ENCODE measurements at places on chromosomes 16 and 17. TPM values are rescaled to one million over a fixed set of nuclear protein-coding genes. Genes with fewer than 3 reads are reported as not detected.
A peak's percentile ranks its signal among the peaks of the same experiment; 100 is the strongest.

CDRT4 gene
- 0.62 TPM for total RNA-seq

PRSS33 gene
- total RNA-seq: not detected

GRAPL gene
- not detected for total RNA-seq

DNA sequence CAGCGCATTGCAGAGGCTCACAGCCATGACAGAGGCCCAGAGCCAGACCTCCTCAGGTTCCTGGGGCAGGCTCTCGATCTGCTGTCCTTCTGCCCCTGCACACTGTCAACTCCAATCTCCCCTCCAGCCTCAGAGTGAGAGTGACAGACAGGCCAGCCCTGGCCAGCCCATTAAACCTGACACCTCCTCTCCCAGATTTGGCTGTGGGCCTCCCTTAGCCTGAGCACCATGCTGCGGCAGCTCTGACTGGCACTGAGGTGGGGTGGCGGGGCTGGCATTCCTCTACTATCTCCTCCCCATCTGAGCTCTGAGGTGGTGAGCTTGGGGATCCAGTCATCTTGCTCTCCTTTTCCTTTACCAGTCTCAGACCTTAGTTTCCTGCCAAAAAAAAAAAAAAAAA, 15.5 kb upstream of the C1QL1 start:
- no peak for DNase-seq
- no peak overlapping the region for H3K27ac ChIP-seq
- H3K4me1 ChIP-seq: peaks cover 11% of the 10 kb centered on the region

DNA sequence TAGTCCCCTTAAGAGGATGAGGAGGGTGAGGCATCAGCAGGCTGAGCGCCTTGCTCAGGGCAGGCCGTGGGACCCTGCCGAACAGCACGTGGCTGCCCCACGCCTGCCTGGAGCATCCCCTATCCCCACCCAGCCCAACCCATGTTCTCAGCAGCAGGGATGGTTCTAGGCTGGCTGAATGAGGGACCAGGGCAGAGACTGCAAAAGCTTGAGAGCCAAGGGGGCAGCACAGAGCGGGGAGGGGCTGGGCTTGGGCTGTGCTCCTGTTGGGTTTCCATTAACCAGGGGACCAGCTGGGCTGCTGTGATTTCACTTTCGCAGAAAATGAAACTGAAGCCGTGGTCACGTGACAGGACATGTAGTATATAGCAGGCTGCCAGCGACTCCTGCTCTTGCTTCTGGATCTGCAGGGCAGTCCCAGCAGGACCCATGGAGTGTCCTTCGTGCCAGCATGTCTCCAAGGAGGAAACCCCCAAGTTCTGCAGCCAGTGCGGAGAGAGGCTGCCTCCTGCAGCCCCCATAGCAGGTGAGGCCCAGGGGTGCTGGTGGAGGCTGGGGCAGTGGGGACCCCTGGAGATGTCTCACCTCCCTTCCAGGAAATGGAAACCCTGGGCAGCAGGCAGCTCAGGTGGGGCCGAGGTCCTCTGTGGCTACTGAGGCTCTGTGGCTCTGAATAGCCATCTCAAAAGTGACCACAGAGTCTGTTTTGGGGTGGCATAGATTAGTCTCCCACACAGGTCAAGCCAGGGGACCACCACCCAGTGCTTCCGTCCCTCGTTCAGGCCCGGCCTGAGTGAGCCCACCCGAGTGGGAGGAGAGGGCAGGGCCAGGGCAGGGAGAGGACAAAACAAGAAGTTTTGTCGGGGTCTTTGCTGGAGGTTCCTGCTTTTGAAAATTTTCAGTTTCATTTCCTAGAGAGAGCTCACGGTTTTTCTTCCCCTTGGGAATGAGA, 2.9 kb downstream of the RNF213 start:
- peaks cover 20% of the 10 kb centered on the region for H3K4me1 ChIP-seq
- H3K27ac ChIP-seq: peak overlapping the region; percentile 89
- peak; percentile 93 for DNase-seq
- H3K4me3 ChIP-seq: peak overlapping the region; percentile 8
- peaks cover 7% of the 10 kb centered on the region for H3K36me3 ChIP-seq
